ENCODE measurements at places on chromosomes 3 and 15. TPM values are rescaled to one million over a fixed set of nuclear protein-coding genes. Genes with fewer than 3 reads are reported as not detected.

DAPK2 gene
- 15.0 TPM for total RNA-seq

GRCh38 chr3:163951397-163951987 lies 1126.8 kb downstream of the SI start:
- DNase-seq, result no peak

DNA sequence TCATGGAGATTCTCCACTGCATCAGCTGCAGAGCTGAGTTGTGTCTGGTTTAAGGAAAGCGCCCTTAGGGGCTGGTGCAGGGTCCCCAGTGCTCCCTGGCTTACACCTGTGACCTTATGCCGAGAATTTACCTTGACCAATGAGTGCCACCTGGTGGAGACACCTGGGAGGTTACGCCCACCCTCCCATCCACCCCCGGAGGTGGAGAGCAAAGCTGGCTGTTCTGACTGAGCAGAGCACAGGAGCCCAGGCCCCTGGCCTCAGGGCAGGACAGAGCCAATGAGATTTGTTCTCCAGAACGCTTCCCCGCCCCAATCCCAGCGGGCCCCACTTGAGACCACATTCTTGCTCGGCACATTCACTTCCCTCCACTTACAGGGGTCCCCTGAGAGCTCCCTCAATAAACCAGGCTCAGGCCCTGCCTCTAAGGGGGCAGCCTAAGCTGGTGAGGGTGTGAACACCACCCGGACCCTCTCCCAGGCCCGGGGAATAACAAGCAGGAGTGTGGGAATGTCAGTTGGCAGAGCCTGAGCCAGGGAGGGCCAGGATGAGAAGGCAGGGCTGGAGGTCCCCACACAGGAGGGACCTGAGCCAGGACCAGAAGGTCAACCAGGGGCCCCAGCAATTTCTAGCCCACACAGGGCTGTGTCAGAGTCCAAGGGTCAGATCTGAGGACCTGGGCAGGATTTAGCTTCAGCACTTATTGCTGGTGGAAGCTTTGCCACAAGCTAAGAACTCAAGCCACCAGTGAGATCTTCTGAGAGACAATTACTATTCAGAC lies 117.1 kb downstream of the TPRA1 start:
- no peak for DNase-seq

SLC9C1 gene
- total RNA-seq, result 0.28 TPM

GRCh38 chr3:35320646-35321407 lies 318.5 kb upstream of the ARPP21 start:
- no peak for DNase-seq

DNA sequence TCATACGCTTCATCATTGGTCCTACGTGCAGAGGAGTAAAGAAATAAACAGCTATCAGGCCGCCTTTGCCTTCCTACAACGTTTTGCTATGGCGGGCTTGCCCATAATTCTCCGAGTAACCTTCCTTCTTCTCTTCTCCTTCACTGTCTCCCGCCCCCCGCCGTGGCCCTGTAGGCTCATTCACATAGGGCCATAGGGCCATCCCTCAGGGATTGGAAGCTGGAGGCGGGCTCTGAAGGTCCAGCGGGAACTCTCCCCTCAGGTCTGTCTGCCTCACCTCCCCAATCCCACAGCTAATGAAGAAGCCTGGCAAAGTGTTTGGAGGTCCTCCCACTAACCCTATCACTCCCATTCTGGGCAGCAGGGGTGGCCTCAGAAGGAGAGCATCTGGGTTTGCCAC lies 43.6 kb downstream of the SEMA5B start:
- no peak for DNase-seq

GRCh38 chr15:72216079-72216478 lies 14.9 kb downstream of the PKM start:
- DNase-seq, result no peak

SEMA5B gene
- total RNA-seq, result not detected

- no peak for DNase-seq
Observed at GRCh38 chr3:35522450-35522849, 116.9 kb upstream of the ARPP21 start.

DNA sequence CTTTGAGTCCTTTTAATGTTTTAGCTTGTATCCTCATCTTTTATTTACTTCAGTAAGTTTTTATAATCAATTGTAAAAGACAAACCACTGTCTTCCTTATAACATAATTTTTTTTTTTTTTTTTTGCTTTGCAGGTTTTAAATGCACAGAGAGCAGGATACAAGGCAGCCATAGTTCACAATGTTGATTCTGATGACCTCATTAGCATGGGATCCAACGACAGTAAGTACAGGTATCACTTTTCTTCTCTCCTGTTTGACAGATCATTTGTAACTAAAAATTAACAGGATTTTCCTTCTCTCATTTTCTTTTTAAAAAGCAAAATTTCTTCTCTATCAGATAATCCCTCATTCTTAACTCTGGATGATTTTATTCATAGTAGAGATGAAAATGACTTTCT lies 75.4 kb downstream of the PFN2 start:
- no peak for DNase-seq

- no peak for DNase-seq
Observed at GRCh38 chr15:70418943-70419342, 321.2 kb upstream of the TLE3 start.

- no peak for DNase-seq
Observed at GRCh38 chr15:98866511-98866910, 141.1 kb downstream of the PGPEP1L start.

DNA sequence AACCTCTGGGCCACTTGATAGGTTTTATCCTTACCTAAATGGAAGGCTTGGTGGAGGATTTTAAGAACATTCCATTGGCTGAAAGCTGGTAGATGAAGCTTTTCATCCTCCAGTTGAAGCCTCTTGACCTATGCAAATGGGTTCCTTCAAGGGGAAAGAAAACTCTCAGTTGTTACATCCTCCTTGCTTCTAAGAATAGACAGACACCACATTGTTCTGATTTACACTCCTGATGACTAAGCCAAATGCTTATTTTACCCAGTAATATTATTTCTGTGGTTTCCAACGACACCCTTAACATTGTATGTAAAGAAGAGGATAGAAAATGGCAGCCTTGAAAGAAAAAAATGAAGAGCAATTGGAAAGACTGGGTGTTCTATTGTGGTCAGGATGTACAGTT lies 480.5 kb downstream of the OTOL1 start:
- no peak for DNase-seq

GPR171 gene
- total RNA-seq, result 218 TPM

- peak; percentile 81 for DNase-seq
Observed at GRCh38 chr3:33030802-33031201, 66.1 kb downstream of the GLB1 start.

DNA sequence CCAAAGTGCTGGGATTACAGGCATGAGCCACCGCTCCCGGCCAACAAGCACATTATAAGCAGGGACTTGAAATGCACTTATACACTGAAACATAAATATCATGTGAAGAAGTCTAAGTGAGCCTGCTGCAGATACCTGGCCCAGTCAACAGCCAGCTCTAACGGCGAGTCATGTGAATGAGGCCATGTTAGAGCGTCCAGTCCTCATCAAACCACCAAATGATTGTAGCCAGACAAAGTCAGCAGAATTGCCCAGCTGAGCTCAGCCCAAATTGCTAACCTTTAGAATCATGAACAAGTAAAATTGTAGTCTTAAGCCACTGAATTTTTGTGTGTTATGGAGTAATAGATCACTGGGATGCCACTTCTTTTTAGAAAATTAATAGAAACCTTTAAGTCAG lies 37.8 kb upstream of the UACA start:
- no peak for DNase-seq

DNA sequence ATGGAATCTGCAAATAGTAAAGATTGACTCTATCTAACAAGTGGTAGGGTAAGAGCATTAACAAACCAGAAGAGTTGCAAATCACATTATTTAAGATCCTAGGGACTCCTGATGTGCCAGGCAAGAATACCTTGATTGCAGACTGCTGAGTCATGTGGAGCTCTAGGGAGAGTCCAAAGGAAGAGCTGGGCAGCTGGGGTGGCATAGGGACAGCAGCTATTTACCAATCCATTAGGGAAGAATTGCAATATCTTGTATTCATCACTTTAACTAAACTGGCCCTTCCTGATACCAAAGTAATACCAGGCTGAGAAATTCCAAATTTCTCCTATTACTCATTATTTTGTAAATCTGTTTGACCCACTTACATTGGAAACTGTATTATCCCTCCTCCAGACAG lies 52.2 kb upstream of the ACP3 start:
- DNase-seq, result no peak

DNA sequence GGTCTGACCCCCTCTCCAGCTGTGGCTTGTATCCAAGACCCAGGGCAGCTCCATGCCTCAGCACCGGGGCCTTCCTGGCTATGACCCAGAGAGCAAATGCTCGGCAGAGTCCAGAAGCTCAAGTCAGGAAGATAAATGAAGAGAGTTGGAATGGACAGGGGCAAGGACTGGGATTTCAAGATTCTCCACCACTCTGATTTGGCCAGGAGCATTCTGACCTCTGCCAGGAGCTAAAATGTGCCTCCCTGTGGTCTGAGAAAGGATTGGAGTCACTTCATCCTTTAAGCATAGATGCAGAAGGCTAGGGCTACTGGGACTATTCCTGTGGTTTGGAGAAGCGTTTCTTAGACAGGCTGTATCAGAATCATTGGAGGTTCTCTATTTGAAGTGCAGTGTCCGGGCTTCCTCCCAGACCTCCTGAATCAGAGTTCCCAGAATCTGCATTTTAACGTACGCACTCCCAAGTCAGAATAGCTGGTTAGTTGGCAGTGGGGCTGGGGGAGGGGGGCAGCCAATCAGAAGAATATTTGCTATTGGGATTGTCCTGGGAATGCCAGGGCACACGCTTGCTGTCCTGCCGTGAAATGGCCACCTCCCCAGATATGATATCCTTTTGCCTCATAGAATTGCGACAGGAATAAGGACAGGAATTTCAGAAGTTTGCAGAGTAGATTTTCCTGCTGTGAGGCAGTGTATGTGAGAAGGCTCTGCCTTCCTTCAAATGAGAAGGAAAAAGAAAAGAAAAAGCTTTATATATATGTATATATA lies 57.4 kb downstream of the HRH1 start:
- DNase-seq, result no peak

- DNase-seq, result no peak
Observed at GRCh38 chr15:83105440-83105839, 2.0 kb upstream of the TM6SF1 start.

DNA sequence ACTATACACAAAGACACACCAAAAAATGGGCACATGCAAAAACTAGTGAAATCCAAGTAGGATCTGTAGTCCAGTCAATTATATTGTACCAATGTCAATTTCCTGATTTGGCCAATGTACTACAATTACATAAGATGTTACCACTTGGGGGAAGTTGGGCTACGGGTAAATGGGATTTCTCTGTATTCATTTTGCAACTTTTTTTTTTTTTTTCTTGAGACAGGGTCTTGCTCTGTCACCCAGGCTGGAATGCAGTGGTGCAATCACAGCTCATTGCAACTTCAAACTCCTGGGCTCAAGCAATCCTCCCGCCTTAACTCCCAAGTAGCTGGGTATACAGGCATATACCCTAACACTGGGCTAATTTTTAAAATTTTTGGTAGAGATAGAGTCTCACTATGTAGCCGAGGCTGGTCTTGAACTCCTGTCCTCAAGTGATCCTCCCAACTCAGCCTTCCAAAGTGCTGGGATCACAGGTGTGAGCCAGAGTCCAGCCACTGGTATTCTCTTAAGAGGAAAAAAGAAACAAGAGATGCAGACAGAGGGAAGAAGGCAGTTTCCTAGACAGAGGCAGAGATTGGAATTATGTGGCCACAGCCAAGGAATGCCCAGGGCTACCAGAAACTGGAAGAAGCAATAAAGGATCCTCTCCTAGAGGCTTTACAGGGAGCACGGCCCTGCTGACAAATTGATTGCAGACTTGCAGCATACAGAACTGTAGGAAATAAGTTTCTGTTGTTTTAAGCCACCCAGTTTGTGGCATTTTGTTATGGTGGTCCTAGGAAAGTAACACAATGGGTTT lies 33.3 kb downstream of the TFDP2 start:
- no peak for DNase-seq

NANOGP8 gene
- total RNA-seq, result not detected

PYGO1 gene
- total RNA-seq, result not detected

DNA sequence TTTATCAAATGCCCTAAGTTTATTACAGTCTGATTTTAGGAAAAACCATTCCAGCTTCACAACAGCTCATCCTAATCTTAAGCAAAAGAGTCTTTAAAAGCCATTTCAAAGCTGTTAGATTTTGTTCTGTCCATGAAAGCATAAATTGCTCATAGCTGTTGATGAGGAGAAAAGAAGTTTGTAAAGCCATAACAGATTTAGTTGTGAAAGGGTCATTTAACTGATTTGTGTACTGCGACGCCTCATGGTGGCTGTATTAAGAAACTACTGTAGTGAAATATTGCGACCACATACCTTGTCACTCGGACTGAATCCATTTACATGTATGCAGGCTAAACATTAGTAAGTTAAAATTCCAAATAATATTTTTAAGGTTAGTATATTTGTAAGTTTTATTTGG lies 20.9 kb downstream of the BBX start:
- no peak for DNase-seq

DNA sequence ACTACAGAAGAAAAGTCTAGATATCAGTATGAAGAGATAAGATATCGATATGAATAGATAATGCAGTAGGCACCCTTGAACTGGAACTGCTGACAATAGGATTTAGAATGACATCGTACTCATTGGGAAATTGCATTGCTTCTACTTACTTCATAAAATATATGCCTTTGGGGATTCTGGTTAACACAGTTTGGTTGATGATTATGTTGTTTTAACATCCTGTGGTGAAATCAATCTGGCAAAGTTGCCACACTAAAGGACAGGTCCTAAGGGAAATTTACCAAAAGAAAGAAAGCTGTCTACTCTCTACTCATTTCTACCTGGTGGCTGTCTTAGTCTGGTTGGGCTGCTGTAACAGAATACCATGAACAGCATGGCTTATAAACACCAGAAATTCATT lies 417.4 kb upstream of the DPH6 start:
- no peak for DNase-seq

DNA sequence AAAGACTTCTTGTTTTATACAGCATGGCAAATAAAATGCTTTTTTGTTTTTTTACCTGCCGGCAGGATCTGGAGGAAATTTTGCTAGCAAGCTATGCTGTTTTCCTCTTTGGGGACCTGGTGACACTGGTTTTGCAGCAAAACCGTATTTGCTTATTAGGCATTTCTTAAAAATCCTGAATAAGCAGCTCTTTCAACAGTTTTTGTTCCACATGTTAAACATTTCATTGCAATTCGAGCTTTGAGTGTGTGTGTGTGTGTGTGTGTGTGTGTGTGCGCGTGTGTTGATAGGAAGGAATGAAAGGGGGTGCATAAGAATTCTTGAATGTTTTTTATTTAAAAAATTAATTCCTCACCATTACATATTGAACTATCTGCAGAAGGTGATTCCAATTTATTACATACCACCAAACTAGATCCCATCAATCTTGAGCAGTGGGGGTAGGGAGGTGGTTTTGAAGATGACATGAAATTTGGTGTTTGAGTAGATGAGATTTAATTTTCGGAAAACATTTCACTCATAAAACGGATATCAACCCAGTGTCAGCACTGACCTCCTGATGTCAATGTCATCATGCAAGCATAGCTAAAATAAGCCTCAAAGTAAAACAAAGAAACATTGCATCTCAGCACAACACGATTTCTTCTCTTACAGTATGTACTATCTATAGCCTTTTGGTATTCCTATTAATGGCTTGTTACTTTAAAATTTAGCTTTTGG lies 17.3 kb downstream of the ZBTB38 start:
- DNase-seq, result no peak

- no peak for DNase-seq
Observed at GRCh38 chr3:107662586-107662985, 139.8 kb downstream of the BBX start.
